ENCODE measurements at places on chromosomes 11 and 22.

DNA sequence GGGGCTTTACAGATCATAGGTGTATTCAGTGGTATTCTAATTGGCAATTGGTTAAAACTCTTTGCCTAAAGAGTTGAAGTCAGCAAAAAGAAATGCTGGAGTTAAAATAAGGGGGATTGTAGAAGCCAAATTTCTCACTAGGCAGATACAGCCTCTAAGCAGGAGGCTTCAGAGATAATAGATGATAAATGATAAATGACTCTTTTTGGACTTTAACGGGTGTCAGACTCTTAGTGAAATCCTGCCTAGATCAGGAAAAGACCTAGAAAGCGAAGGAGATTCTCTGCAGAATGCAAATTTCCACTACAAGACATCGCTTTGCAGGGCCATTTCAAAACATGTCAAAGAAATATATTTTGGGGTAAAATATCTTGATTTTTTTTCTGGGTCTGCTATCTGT is 182.8 kb downstream of the FAM76B start:
- no peak for DNase-seq

- DNase-seq, result no peak
Measured at GRCh38 chr11:8867035-8867434, 44.0 kb upstream of the AKIP1 start.

DNA sequence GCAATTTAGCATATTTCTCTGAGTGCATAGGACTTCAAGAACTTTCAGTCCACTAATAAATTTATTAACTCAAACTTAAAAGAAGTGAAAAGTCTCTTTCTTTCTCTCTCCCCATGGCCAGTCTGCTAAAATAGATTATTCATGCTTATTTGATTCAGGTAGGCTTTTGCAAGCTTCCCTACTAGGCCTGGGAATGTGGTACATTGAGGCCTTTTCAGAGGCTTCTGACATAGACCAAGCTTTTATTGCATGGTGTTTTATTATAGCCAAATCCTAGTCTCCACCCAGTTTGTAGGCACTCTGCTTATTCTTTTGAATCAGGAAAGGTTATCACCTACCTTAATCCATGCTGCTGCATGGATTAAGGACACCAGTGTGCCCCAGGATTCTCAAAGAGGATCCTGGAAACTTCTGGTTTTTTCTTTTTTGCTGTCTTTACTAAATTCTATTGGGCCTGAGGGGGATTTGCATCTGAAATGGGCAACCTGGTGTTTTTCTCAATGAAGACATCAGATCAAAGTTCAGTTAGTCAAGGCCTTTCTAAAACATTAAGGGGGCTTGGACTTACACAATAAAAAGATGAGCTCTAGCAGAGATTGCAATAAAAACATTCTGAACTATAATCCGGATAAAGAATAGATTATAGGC is 92.2 kb downstream of the ELP4 start:
- DNase-seq, result no peak

DNA sequence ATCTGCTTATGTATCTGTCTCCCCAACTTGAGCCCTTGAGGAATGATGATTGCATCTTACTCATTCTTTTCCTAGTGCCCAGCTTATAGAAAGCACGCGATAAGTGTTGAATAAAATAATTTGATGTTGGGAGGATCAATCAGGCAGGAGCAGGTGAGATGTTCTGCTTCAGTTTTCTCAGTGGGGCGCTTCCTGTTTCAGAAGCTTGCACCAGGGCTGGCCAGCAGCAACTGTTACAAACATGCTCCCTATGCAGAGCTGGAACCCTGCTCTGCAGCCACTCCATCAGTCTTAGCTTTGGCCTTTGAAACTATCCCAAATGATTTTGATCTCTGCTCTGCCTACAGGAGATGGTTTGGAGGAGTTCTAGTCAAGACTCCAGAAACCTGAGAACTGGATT is 3.9 kb downstream of the ENDOD1 start:
- no peak for DNase-seq

DNA sequence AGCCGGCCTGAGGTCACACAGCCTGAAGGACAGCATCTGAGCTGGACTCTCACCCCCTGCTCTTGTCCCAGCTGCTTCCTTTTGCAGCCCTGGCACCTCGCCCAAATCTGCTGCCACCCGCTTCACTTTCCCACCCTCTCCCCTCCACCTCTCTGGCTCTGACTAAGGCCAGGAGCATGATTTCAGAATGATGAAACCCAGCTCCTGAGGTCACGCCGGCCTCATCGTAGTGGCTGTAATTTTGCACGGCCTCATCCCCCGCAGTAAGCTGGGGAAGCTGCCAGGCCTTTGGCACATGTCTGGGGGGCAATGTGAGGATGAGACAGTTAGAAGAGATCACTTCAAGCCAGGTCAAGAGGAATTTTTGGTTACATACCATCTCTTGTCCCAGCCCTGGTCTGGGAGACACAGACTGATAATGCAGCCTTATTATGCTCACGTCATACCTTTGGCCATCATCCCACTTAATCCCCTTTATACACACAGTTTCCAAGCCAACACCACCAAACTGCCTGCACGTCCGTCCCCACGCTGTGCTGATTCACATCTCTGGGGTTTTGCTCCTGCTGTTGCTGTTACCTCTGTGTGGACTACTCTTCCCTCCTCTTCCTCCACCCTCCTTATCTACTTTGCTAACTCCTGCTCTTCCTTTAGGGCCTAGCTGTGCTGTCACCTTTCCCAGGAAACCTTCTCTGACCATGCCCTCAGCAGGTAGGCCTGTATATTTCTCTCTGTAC is 58.1 kb downstream of the CHRDL2 start:
- DNase-seq, result peak; percentile 29

GRCh38 chr11:47391711-47392432 is 13.5 kb upstream of the SPI1 start:
- DNase-seq, result no peak

GRCh38 chr22:45702981-45703380 is 31.3 kb downstream of the ATXN10 start:
- no peak for DNase-seq

- no peak for DNase-seq
Measured at GRCh38 chr11:13143486-13144297, 133.9 kb upstream of the BMAL1 start.

GRCh38 chr11:65648997-65649493 is 11.1 kb downstream of the SIPA1 start:
- no peak for DNase-seq

GRCh38 chr22:43737150-43737828 is 74.8 kb downstream of the EFCAB6 start:
- no peak for DNase-seq

DNA sequence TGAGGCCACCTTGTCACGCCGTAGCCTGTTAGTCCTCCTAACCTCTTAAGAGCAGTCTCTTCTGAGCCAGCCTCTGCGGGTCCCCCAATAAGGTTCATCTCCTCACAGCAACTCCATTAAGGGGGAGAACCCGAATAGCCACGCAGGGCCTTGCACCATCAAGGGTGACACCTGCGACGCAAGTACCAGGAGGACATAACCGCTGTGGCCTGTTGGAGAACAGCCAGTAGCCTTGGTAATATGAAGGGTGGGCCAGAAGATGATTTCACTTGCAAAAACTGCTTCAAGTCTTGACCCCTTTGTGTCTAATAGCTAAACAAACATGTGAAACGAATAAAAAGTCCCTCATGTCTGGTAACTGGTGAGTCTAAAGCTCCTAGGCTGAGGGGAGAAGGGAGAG is 14.8 kb downstream of the ARFGAP2 start:
- DNase-seq, result no peak

DNA sequence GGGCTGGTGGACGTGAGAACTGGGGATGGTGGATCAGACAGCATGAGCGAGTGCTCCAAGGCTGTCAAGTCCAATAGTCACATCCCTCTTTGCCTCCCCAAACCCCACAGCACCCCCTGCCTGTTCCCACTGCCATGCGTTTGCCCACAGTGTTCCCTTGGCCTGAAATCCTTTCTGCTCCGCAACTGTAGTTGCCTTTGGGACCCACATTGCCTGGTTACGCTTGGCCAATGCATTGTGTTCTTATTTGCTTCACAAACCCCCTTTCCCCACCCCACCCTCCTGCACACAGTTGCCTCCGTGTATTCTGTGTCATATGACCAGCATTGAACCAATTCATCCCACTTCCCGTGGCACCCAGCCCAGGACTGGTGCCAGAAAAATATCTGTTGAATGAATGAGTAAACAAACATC is 2.1 kb upstream of the KIAA0930 start:
- DNase-seq, result peak; percentile 53

- DNase-seq, result no peak
Measured at GRCh38 chr11:85256433-85256832, 370.7 kb downstream of the DLG2 start.

- no peak for DNase-seq
Measured at GRCh38 chr11:125215976-125216375, 51.4 kb downstream of the PKNOX2 start.

DNA sequence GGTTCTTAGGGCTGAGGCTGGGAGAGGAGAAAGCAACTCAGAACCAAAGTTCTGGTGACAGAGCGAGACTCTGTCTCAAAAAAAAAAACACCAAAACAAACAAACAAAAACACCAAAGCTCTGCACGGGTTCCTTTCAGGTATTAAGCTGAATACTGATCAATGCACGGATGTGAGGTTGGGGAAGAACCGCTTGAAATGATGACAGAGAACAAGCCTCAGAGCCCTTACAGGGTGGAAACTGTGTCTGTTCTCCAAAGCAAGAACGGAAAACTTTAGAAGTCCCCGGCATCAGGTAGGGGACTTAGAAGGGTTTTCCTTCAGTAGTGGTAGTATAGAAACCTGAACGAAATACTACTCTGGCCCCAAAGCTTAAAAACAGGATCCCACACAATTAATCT is 260.0 kb downstream of the TBC1D22A start:
- DNase-seq, result no peak

- DNase-seq, result no peak
Measured at GRCh38 chr11:48165426-48165825, 51.2 kb upstream of the OR4B1 start.

DNA sequence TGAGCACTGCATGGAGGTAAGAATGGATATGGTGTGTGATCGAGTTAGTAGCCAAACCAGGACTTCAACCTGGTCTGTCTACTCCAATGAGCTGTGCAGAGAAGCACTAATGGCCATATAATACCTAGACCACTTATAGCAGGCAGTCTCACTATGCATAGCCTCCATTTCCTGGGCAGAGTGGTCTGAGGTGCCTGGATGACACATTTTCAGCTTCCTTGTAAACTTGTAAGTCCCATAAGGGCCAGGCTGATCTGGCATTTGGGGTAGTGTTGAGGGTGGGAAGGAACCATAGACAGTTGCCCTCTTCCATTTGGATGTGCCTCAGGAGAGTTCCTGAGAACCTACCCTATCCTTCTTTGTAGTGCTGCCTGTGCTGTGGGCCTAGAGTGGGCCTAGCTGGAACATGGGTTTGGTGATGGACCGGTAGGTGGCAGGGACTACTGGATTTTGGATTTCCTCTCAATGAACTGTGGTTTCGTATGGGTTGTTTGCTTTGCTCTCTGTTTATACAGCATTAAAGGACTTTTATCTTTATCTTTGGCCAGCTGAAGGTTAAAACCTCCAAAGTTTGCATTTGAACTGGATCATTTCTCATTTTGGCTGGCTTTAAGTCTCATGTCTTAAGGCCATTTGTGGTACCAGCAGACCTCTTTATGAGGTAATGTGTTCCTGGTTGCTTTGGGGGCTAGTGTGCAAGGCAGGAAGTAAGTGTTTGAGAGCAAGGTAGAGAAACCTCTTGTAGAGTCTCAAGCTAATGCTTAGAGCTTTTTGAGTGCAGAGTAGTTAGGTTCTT is 86.9 kb downstream of the STIM1 start:
- DNase-seq, result peak; percentile 23

- DNase-seq, result no peak
Measured at GRCh38 chr11:2795491-2795991, 90.0 kb downstream of the CDKN1C start.

DNA sequence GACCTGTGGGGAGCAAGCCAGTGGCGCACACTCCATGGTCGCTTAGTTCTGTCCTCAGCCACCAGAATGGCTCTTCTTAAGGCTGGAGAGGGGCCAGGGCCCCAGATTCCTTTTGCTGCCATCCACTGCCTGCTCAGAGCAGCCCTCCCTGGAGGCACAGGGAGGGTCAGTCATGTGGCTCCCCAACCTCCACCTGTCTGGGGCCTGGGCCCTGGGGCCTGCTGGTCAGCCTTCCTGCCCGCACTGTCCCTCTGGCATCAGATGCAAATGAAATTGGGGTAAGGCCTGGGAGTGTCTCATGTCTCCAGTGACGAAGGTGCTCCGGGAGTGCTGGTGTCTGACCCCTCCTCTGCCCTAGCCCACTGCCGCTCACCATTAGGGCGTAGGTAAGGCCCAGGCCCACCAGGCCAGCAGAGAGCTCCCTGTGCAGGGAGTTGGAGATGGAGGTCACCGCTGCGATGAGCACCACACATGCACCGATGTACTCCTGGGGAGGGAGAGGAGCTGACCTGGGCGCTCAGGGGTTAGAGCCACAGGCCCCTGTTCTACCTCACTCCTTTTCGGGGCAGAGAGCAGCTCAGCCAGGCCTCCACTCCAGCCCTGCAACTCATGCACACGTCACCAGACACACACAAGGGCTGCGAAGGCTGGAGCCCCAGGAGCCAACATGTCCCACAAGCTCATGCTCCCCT is 9.0 kb upstream of the KCNJ11 start:
- no peak for DNase-seq

GRCh38 chr11:9070749-9071491 is 20.5 kb downstream of the SCUBE2 start:
- no peak for DNase-seq

GRCh38 chr11:102226702-102227490 is 90.4 kb upstream of the BIRC3 start:
- DNase-seq, result no peak

DNA sequence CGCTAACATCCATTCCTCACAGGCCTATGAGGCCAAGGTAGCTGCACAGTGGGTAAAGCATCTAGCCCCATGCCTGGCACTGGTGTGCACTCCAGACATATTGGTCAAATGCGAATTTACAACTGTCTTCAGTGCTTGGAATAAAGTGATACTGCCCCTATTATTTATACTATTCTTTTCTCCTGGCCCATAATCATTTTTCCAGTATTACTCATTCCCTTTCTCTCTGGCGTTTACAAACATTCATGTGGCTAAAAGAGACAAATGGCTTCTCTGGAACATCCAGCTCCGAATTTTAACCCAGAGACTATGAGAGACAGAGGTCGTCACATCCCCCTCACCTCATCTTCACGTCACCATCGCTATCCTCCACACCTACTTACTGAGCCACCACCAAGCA is 87.2 kb upstream of the PITPNB start:
- DNase-seq, result no peak

- DNase-seq, result no peak
Measured at GRCh38 chr11:59574467-59574866, 41.1 kb downstream of the OSBP start.

DNA sequence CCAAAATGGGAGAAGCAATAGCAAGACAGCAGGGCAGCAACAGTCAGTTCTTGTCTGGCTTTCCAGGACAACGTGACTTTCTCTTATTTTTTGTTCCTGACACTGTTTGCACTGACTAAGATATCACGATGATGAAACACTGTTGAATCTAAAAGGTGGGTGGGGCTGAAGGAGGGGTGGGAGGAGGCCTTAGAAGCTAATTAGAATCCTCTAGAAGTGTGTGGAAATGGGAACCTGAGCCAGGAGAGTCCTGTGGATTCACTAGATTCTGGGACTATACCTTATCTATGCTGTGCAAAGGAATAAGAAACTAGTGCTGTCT is 300.3 kb downstream of the ST3GAL4 start:
- DNase-seq, result no peak

GRCh38 chr11:101003468-101003867 is 126.1 kb downstream of the PGR start:
- DNase-seq, result peak; percentile 2

Data from NB4 (cell line).